Right kidney (tissue), 9 donors: ENCODE measurements at places on chromosomes 5 and 9.

DNA sequence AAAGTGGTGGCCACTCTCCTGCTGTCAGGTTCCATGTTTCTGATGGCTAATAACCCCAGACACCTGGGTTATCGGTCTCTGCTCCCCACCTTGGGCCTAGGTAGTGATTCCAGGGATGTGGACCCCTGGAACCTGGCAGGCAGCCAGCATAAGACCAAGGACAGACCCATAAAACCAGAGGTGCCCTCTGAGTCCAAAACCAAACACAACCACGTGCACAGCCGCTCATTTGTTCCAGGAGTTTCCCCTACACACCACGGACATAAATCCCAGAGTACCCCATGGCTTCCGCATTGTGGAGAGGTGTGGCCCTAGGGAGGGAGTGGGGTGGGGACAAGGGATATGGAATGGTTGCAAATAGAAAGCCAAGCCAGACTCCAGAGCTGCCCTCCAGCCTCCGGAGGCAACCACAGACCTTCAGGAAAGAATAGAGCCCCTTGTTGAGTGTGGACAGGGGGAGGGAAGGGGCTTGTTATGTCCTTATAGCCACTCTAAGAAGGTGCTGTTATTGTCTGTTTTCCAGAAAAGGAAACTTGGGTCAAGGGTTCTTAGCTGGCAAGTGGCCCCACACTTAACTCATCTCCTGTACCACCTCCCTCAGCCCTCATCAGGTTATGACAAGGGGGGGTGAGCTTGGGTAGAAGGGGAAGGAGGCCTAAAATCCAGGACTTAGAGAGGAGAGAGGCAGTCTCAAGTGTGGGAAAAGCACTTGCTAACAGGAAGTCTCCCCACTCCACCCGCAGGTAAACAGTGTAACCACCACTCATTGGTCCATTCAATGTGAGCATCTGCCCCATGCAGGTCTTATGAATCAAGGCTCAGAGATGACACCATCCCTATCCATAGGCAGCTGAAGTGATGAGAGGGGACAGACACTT lies 23.6 kb upstream of the CYSTM1 start:
- DNase-seq, result no peak

DNA sequence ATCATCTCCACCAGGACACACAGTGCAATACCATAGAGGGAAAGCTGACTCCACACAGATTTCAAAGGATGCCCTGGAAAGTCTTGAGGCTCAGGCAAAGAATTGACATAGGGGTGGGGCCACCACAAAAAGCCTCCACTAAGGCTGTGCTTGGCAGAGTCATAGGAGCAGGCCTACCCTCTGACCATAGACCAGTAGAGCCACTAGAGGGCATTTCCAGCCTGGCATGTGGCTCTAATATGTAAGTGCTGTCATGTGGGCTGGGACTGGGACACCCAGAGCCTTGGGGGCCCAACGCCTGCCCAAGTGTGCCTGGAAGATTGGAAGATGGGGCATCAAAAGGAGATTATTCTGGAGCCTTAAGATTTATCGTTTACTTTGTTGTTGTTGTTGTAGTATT lies 726.0 kb downstream of the DNAH5 start:
- no peak for DNase-seq

- no peak for DNase-seq
Measured at GRCh38 chr5:72439192-72439591, 68.0 kb downstream of the ZNF366 start.

DNA sequence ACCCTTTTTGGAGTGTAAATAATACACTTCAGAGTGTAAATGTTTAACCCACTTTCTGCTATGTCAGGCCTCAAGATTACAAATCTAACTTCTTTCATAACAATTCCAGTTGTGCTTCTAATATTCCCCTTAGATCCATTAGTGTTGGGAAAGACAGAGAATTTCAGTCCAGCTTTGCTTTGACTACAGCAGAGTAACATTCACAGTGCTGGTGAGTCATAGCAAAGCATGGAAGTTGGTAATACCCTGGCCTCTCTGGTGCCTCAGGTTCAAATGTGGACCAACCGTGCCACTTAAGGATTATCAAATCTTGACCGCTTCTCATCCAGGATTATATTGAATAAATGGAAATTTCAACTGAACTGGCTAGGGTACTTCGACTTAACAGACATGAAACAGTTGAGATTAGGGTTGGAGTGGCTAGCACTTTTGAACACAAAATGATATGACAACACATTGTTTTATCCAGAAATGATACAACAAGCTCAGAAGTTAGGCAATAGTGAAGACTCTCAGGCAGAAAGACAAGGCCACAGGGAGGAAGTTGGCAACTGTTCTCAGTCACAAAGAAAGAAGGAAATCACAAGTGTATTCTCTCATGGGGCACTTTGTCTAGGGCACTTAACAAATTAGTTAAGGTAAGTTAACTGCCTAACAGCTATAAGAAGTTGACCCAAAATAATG lies 24.4 kb upstream of the RASA1 start:
- DNase-seq, result no peak

DNA sequence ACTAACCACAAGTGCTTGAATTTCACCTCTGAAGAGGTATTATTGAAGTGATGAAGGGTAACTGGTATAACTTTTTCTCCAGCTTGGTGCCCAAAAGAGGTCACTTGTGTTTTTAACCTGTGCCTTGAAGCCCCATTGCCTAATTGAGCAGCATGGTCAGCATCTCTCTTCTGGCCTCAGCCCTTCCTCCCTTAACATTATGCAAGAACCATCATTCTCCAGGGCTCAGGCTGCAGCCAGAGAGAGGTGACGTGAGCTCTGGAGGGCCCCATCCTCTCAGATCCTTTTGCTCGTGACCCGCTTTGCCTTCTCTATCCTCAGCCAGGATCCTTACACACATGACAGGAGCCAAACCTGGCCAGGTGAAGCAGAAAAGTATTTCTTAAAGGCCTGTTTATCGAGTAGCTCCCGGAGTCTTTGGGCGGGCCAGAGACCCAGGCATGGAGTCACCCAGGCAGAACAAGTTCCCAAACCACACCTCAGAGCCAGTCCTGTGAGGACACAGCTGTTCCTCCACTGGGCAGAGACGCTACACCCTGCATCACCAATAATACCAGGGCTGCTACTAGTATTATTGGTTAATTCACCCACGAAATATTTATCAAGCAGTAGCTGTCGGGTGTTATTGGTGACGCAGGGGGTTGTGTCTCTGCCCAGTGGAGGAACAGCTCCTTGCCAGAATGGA lies 29.6 kb upstream of the BOD1 start:
- no peak for DNase-seq

DNA sequence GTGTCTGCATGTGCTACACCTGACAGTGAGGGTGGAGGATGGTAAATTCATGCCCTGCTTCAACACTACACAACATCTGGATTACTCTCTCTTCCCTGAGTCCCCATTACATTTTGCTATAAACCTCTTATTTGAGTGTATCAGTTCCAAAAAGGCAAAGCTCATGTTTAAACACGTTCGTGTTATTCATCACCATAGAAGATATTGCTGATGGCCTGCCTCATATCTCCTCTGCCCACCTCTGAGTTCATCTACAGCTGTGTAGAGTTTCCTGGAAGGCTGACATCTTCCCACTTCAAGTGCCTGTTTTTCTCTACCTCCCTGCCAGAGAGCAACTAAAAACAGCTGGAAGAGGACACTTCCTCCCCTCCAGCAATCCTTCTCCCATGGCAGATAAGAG lies 433.2 kb downstream of the ISL1 start:
- no peak for DNase-seq

- DNase-seq, result no peak
Measured at GRCh38 chr5:167339205-167339604, 952.2 kb upstream of the WWC1 start.

GRCh38 chr9:105449081-105449480 lies 1.2 kb downstream of the FSD1L start:
- DNase-seq, result no peak

GRCh38 chr5:68431186-68431585 lies 215.6 kb downstream of the PIK3R1 start:
- no peak for DNase-seq

GRCh38 chr9:137186385-137186784 lies 2.0 kb downstream of the ANAPC2 start:
- DNase-seq, result no peak

GRCh38 chr5:135036405-135036804 lies 2.4 kb upstream of the PITX1 start:
- no peak for DNase-seq

DNA sequence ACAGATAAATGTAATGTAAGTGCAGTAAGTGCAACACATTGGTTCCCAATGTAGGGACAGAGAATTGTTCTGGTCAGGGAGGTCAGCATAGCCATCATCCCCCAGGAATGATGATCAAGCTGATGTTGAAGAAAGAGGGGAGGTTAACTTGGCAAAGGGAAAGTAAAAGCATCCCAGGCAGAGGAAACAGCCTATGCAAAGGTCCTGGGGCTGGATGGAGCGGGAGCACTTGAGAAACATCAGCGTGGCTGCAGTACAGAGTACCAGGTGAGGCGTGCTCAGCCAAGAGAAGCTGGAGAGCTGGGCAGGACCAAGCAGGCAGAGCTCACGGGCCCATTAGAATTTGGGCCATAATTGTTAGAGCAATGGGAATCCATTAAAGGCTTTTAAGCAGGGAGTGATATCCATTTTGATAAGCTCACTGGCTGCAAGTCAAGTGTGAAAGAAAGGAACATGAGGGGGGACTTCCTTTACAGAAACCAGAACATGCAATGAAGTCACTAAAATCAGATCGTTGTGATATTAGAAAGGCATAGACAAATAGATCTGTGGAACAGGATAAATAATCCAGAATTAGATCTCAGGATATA lies 50.1 kb upstream of the HAND1 start:
- no peak for DNase-seq

DNA sequence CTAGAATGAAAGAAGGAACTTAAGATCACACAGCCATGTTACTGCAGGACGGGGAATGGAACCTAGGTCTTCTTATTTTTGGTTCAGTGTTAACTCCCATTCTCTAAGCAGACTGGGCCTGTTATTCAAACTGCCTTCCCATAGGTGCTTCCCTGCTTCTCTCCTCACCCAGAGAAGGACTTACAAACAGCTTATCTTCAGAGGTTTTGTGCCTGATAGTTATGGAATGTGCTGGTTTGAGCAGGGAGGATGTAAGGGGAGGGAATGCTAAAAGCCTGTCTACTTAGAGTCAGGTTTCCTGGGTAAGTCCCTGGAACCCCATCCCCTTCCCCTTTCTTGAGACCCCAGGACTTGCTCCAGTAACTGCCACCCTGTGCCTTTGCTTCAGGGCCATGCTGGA lies 4.2 kb upstream of the PSMD5 start:
- DNase-seq, result no peak

DNA sequence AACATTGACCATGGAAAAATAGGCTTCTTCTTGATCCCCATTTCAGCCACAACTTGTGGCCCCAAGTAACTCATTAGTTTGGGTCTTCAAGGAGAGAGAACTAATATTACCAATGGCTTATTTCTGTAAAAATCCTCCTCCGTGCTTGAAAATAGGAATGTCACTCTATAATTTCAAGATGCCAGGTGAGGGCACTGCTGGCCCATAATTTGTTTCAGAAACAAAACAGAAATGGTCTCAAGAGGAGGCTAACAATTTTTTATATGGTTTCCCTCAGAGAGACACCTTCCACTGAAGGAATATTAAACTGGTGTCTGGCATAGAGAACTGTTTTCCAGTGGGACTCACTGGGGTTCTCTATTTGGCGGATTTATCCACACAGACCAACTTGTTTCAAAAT lies 437.0 kb upstream of the TRPC7 start:
- no peak for DNase-seq

GRCh38 chr5:191036-191948 lies at the start of gene LRRC14B:
Gene LRRC14B, plus strand, starts transcription at chr5:191495. Its CDS starts 44 bp downstream, at chr5:191539.
- peak; percentile 68 for DNase-seq

GRCh38 chr9:78821126-78821822 lies 524.3 kb downstream of the PSAT1 start:
- DNase-seq, result no peak

GRCh38 chr9:88481933-88482332 lies 53.0 kb upstream of the NXNL2 start:
- DNase-seq, result no peak

GRCh38 chr9:126532951-126533925 lies 80.5 kb upstream of the LMX1B start:
- no peak for DNase-seq

GRCh38 chr5:147170603-147171002 lies 64.2 kb upstream of the STK32A start:
- DNase-seq, result no peak

DNA sequence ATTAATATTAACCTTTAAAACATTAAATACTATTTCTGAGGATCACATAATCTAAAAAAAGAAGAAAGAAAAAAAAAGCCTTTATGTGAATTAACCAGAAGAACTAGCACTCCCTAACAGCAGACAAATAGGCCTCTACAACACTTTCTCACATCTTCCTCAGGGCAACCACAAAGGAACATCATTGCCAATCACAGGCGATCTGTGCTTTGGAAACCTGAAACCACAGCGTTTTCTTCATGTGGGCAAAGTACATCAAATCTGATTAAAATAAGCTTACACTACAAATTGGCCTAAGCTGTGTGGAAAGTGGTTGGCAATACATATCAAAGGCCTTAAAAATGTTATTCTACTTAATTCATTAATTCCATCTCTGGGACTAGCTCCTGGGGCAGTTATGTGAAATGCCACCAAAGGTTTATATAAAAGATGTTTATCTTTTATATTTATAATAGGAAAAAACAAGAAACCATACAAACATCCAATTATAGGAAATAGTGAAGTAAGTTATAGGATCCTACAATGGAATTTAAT lies 184.8 kb upstream of the TBCA start:
- no peak for DNase-seq

DNA sequence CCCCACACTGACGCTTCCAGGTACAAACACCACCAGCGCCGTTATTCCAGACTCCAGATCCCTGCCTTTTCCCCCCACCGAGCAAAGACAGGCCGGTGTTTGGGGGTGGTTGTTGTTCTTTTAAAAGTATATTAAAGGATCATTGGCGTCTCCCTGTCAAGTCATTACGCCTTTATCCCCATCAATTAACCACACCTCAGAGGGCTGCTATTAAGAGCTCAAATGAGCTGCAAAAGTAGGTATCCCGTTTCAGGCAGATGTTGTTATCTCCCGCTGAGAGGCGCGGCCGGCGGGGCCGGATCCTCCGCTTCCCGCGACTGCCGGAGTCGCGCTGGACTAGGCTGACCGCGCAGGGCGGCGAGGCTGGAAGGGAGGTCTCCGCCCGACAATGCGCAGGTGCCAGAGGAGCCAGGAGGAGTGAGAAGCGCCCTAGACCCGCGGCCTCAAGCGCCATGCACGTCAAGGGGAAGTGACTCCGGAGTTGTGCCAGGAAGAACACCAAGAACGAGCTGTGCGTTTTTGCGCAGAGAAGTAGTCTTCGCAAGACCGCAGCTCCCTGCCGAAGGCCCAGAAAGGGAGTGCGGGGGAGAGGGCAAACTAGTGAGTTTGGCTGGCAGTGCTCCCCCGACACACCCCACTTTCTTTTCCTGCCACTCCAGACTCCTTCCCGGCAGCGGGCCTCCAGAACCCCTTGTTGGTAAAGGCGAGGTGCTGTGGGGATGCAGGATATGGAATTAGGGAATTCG lies 8.2 kb downstream of the NR2F1-AS1 start:
- peak; percentile 90 for DNase-seq

GRCh38 chr5:378301-378891 lies 56.9 kb downstream of the AHRR start:
- DNase-seq, result no peak
